ENCODE measurements at places on chromosomes 16 and 17.

DNA sequence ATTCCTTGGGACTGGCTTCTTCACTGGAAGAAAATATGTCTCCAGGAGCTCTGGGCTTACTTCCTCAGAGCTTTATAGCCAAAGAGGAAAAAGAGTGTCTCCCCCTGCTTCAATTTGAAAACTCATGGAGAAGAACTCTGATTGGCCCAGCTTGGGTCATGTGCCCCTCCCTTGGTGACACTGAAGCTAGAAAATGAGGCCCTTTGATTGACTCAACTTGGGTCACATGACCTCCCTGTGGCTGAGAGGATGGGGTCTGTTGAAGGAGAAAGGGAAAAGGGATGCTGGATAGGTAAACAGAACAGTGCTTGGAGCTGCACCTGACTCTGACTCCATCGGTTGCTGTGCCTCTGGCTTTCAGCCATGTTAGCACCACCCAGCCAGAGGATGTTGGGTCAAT lies 70.6 kb upstream of the KSR1 start:
- no peak for DNase-seq

DNA sequence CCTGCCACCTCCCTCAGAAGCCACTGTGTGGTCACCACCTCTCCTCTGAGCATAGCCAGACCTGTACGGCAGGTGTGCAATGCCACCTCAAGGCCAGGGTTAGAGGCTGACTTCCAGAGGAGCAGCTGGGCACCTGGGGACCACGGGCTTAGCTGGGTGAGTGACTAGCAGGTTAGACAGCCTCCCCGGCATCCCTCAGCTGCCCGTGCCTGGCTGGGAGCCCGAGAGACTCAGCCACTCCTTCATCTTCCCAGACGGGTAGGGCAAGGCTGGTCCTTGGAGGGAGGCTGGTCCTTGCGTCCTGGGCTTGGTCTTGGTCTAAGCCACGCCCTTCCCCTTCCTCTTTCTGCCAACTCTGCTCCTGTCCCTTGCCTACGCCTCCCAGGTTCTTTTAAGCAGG lies 7.8 kb downstream of the CRHR1 start:
- peak; percentile 69 for DNase-seq

- DNase-seq: peak; percentile 75
Observed at GRCh38 chr16:10971560-10971961, 27.2 kb downstream of the CLEC16A start.

DNA sequence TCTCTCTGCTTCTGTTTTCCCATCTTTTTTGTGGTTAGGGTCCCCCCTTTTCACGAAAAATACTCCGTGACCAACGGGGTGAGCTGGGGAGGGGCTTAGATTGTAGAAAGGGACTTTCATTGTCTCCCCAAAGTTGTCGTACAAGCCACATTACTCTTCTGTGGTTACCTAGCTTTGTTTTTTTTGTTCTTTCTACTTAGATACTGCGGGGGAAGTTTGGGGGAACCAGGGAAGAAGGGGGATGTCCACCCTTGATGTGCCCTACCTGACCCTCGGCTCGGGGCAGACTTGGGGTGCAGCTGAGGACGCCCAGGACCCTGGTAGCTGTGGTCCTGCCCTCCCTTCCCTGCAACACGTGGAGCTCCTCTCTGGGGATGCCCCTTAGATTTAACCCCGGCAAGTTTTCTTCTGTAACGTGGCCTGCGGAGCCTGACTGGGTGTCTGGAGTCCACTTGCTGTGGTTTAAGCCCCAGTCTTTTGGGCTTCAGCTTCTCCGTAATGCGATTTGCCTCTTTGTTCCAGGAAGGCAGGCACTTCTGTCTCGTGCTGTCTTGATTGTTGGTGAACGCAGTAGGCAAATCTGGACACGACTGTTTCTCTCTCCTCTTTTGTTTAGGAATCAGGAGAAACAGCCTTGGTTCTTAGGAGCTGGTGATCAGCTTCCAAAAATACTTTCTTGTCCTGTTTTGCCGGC lies 892 bp downstream of the ABCC1 start:
- DNase-seq: peak; percentile 42

GRCh38 chr17:17176341-17176740 lies 29.8 kb downstream of the PLD6 start:
- no peak for DNase-seq

- peak; percentile 98 for DNase-seq
Observed at GRCh38 chr16:77190478-77191258, at the start of gene MON1B. MON1B (plus strand) TSS chr16:77191190; CDS start chr16:77191486, 296 bp downstream.

DNA sequence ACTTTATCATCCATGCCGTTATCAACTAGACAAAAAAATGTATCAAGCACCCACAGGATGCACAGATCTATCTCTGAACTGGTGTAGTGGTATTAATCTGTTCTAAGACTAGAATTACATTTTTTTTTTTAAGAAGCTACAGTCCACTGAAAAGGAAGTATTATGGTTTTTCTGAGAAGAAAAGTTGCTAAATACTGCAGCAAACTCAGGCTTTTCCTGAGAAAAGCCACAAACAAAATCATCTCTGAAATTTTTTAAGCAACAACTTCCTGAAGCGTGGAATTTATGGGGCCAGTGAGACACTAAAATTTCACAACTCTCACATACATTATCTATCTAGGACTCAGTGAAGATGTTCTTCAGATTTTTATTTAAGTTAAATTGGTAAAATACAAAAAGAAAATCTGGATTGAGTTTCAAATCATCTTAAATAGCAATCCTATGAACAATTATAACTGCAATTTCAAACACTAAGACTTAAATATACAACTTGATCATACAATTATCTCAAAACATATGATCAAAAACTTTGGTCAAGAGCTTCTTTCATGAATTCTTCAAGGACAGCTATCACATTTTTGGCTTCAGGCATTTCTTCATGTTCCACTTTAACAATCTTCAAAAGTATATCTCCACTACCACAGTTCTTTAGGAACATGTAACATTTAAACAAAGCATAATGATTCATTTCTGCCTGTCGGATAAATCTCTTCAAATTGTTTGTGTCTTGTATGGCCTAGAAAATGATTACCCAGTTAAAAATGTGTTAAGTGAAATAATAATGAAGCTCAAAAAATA lies 10.5 kb downstream of the C17orf75 start:
- no peak for DNase-seq

DNA sequence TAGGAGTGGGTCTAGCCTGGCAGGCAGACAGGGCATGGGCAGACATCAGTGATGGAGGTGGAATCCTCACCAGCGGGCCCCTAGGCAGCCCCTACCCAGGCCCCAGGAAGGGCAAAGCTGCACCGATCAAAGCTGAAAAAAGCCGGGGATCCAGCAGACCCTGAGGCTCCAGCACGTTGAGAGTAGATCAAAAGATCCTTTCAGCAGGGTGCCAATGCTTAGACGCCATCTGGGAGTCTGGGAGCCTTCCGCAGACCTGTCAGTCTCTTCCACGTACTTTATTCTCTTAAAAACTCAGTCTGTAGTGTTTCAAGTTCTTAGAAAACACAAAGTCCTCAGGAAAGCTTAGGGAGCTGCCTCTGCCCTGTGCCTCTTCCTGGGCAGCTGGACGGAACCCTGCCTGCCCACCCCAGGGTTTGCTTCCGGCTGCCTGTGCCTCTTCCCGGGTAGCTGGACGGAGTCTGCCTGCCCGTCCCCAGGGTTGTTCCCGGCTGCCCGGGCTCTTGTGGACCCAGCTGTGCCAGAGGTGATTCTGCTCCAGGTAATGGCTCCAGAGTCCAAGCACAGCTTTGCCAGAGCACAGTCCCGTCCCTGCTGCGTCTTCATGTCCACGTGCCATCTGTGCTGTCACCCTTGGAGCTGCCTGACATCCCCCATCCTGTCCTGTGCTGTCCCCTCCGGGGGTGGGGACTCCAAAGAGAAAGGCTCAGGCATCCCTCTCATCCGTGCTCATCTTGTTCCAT lies 50.8 kb upstream of the PVALEF start:
- no peak for DNase-seq

GRCh38 chr17:11296994-11297393 lies 56.0 kb downstream of the SHISA6 start:
- DNase-seq: no peak

- no peak for DNase-seq
Observed at GRCh38 chr17:63332286-63332685, 113.8 kb downstream of the CYB561 start.

DNA sequence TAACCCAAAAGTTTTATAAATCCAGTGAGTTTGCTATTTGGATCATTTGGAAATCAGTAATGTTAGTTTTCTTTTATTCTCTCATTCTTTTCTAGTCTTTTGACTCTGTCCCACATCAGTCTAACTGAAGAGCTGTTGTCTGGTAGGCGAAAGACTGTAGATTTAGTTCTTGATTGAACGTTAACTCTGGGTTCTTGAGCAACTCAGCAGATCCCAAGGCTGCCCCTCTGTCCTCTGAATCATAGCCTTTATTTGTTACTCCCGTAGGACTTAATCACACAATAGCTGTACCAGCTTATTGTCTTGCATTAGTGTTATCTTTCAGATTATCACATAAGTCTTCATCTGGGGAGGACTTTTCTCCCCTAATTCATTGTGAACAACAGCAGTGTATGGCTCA lies 119.3 kb upstream of the TOM1L1 start:
- no peak for DNase-seq

DNA sequence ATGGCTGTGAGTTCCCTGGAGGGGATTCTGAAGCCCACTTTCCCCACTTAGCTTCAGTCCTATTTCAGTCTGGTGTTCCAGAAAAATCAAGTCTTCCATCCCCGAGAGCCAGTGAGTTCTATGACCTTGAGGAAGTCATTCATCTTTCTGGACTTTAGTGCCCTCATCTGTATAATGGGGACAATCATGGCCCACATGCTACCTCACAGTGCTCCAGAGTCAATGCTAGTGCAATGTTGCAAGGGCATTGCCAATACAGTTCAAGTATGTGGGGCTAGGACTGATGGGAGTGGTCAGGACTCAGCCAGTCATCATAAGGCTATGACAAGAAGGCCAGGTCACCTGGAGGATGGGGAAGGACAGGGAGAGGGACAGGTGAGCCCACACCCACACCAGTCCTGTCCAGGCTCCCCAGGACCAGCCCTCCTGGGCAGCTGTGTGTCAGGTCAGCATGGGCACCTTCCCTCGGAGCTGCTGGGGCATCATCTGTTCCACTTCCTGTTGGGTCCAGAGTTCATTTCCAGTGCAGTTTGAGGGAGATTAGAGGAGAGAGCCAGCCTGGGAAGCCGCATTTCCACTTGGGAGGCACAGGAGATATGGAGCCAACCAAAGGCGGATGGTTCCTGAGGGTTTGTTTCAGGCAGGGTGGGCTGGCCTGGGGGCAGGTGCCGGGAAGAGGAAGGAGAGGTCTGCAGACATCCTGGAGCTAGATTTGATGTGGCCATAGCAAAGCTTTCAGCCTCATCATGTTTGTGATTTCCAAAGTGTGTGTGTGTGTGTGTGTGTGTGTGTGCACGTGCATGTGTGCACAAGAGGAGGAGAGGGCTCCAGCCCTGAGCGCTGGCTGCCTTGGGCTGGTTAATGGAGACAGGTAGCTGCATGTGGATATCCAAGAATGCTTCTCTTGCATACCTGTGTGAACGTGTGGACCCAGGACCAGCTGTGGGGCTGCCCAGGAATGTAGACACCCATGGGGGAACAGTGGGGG lies 3.9 kb upstream of the WNT9B start:
- no peak for DNase-seq

GRCh38 chr16:978403-978802 lies 3.2 kb upstream of the SOX8 start:
- no peak for DNase-seq

DNA sequence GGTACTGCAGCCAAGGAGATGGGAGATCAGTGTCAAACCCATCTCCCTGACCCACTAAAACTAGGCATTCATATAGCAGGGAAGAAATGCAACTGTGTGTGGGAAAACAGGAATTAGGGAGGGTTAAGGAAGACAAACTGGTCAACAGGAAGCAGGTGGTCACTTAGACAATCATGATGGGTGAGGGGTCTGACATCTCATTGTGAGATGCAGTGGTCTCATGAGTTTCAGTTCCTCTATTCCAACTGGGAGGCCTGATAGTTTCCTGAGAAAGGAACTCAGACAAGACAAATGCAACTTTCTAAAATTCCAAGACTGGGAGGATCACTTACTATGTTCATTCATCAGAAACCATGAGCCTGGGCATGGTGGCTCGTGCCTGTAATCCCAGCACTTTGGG lies 361.4 kb upstream of the C16orf82 start:
- DNase-seq: no peak

GRCh38 chr16:58384437-58385055 lies 7.7 kb upstream of the GINS3 start:
- peak; percentile 19 for DNase-seq

- no peak for DNase-seq
Observed at GRCh38 chr17:42893359-42893758, 7.2 kb upstream of the G6PC1 start.

- no peak for DNase-seq
Observed at GRCh38 chr16:84559311-84559932, 55.0 kb upstream of the MEAK7 start.

GRCh38 chr17:6567528-6568183 lies 11.3 kb upstream of the PITPNM3 start:
- peak; percentile 79 for DNase-seq

DNA sequence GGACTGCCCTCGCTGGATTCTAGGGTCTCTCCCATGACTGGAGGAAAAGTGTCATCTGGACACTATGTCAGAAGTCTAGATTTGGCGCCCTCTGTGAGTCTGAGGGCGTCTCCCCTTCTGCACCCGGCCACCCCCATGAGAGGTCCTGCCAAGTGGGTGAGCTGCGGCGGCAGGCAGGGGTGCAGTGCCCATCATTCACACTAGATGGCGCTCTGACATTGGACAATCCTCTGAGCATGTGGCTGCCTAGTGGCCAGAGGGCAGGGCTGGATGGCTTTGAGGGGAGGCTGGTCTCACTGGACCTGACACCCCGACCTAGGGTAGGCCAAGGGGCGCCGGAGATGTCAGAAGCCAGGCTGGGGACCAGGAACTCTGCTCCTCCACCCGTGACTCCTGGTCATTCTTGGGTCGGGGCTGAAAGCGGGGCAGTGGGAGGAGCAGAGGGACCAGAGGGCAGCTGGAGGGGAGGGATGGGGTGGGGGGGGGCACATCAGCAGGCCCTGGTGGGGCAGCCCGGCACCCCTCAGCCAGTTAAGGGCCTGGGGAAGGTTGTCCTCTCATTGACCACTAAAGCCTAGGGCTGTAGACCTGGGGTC lies 28.0 kb downstream of the MRM1 start:
- peak; percentile 62 for DNase-seq

Measured in prostate gland (tissue), 2 donors.